ENCODE measurements at places on chromosomes 5 and 9.
A peak's percentile ranks its signal among the peaks of the same experiment; 100 is the strongest.

DNA sequence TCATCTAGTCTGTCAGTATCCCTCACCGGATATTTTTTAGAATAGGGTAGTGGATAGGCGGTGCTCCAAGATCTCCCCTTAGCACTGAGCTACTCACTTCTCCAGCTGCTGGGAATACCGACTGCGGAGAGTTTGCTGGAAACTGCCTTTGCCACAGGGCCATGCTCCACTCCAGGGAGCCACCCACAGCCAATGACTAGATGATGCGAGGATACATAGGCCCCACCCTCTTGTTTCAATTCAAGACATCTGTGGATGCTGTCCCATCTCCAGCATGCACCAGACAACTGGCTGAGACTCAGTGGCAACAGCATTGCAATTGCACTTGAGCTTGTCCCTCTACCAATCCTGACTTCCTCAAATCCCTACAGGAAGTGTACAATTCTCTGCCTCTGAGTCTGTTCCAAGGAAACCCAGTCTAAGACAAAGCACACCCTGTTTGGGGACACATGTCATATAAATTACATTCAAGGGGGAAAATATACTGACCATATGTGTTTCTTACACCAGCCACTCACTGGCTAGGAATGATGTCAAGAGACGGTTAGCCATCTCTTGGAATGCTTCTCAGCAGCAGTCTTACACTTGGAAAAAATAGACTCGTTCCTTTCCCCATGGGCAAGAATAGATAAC lies 312.6 kb upstream of the KIF2A start:
- no peaks in the 10 kb centered on the region for H3K4me1 ChIP-seq
- no peaks in the 10 kb centered on the region for H3K36me3 ChIP-seq
- no peaks in the 10 kb centered on the region for H3K27me3 ChIP-seq
- DNase-seq = no peak

- H3K36me3 ChIP-seq = no peaks in the 10 kb centered on the region
- H3K27ac ChIP-seq = no peak overlapping the region
- H3K4me3 ChIP-seq = peak overlapping the region; percentile 53
- H3K27me3 ChIP-seq = peaks cover 48% of the 10 kb centered on the region
- H3K4me1 ChIP-seq = peaks cover 6% of the 10 kb centered on the region
- no peak for DNase-seq
These were observed 714 bp upstream of the ZNF608 start for GRCh38 chr5:124746916-124747790.

DNA sequence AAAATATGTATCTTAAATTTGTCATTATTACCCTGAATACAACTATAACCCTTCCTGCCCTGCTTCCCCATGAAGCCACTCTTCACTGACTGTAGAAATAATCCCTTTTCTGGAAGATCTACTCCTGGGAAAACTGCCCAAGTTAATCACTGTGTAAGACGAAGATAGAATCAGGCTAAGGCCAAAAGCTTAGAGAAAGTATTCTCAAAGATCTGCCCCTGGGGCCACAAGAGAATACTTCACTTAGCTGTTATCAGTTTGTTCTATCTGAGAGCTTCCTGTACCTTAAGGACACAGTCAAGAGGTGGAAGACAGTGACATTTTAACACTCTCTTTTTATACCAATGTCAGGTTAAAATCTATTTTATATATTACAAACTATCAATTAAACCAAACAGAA lies 33.8 kb downstream of the RNF145 start:
- DNase-seq = no peak
- H3K27me3 ChIP-seq = no peaks in the 10 kb centered on the region
- H3K4me3 ChIP-seq = peak overlapping the region; percentile 68
- peaks cover 68% of the 10 kb centered on the region for H3K4me1 ChIP-seq
- H3K27ac ChIP-seq = peak overlapping the region; percentile 86
- H3K36me3 ChIP-seq = peaks cover 53% of the 10 kb centered on the region

GRCh38 chr5:115988002-115988401 lies 25.7 kb downstream of the LVRN start:
- no peak overlapping the region for H3K27ac ChIP-seq
- peaks cover 5% of the 10 kb centered on the region for H3K27me3 ChIP-seq
- H3K4me1 ChIP-seq = no peaks in the 10 kb centered on the region
- no peaks in the 10 kb centered on the region for H3K36me3 ChIP-seq
- no peak for DNase-seq

GRCh38 chr9:33142535-33142934 lies 24.6 kb downstream of the B4GALT1 start:
- H3K27me3 ChIP-seq = no peaks in the 10 kb centered on the region
- H3K27ac ChIP-seq = peak overlapping the region; percentile 85
- peaks cover 18% of the 10 kb centered on the region for H3K36me3 ChIP-seq
- peak overlapping the region; percentile 70 for H3K4me3 ChIP-seq

DNA sequence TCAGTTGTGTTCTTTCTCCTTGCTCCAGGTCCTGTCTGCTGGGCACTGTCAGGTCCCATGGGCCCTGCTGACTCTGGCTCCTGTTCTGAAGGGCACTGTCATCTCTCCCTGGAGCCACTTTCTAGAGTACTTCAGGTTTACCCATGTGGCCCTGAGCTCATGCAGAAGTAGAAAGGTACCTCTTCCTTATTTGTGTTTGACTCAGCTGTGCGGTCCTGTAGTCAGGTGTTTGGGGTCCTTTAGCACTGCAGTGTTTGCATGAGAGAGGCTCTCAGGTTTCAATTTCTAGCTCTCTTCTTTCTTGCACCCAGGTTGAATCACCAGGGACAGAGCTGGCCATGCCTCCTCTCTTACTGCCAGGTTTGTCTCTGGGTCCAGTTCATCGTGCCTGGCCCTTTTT lies 71.5 kb downstream of the HSPA4 start:
- no peak overlapping the region for H3K4me3 ChIP-seq
- no peaks in the 10 kb centered on the region for H3K36me3 ChIP-seq

DNA sequence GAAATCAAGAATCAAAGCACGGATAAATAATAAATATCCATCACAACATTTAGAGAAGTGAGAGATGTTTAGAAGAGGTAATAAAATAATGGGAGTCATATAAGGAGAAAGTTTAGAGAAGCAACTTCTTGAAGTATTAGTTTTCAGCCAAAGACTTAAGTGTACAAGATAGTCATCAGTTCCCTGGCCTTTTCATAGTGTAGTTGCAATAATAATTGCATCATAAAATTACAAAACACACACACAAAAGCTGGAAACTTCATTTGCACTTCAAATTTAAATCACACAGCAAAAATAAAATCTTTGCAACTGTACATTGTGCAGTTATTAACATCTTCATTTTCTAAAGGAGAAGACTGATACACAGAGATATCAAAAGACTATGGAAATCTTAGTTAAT lies 319.1 kb upstream of the RGMB start:
- H3K36me3 ChIP-seq = no peaks in the 10 kb centered on the region
- H3K4me3 ChIP-seq = no peak overlapping the region
- no peaks in the 10 kb centered on the region for H3K4me1 ChIP-seq
- DNase-seq = no peak
- no peak overlapping the region for H3K27ac ChIP-seq

GRCh38 chr9:122088880-122089706 lies 4.0 kb downstream of the TTLL11 start:
- no peak overlapping the region for H3K4me3 ChIP-seq
- no peak for DNase-seq
- H3K27me3 ChIP-seq = peaks cover 6% of the 10 kb centered on the region
- H3K4me1 ChIP-seq = peaks cover 13% of the 10 kb centered on the region
